ENCODE measurements at places on chromosomes 6 and 20. TPM values are rescaled to one million over a fixed set of nuclear protein-coding genes. Genes with fewer than 3 reads are reported as not detected.

DNA sequence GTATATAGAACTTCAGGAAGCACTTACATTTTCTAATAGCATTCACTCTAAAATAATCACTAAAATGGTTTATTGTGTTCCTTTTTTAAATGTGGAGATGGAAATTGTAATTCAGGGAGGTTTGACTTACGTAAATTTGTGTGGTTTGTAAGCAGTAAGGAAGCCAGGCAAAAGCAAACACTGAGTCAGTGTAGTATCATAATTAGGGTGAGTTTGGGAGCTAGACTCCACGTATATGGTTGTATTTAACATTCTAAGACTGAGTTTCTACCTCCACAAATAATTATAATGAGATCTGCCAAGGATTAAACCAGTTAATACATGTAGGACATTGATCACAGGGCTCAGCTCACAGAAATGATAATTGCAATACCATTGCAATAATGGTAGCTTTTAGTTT lies 425.5 kb downstream of the CBLN4 start:
- DNase-seq = no peak

- peak; percentile 13 for DNase-seq
Measured at GRCh38 chr6:42729731-42730130, 7.3 kb upstream of the PRPH2 start.

DNA sequence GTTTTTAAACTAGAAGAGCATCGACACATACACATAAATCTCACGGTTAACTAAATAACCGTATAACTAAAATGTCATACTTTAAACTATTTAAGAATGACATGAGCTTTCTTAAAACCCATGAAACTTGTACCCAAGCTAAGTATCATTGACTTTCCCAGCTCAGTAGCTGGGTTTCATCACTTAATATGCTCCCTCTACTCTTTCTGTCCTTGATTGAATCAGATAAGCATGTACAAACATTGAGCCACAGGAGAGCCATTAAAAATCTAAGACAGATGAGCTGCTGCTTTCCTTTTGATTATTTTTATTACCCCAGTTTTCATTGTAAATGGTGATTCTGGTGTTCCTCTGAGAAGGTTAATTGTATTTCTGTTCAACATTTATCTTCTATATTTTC lies 115.8 kb downstream of the FOXO3 start:
- no peak for DNase-seq

Gene SLC26A8
- total RNA-seq = not detected

DNA sequence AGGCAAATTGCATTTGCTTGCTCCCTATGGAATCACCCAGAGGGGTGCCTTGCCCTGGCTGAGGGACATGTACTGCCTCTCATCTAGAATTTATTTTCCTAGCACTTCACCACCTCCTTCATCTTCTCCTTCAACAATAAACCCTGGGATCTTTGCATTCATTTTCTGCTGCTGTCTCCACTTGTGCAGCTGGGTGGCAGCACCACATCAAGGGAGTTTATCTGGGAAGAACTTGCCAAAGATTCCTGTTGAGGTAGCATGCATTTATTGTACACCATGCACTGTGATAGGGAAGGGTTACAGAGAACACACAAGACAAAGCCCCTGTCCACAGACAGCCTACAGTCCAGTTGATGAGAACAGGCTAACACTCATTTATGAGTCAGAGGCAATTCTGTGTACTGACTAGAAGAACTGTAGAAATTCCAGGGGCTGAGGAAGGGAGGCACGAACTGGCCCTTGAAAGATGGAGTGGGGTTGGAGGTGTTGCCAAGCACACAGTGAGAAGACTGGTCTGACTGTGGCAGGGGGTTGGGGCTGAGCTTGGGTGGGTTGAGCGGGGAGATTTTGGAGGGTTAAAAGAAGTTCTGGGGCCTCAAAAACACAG lies 17.5 kb downstream of the C20orf173 start:
- no peak for DNase-seq

GRCh38 chr6:90691823-90692222 lies 105.0 kb upstream of the MAP3K7 start:
- DNase-seq = no peak

DNA sequence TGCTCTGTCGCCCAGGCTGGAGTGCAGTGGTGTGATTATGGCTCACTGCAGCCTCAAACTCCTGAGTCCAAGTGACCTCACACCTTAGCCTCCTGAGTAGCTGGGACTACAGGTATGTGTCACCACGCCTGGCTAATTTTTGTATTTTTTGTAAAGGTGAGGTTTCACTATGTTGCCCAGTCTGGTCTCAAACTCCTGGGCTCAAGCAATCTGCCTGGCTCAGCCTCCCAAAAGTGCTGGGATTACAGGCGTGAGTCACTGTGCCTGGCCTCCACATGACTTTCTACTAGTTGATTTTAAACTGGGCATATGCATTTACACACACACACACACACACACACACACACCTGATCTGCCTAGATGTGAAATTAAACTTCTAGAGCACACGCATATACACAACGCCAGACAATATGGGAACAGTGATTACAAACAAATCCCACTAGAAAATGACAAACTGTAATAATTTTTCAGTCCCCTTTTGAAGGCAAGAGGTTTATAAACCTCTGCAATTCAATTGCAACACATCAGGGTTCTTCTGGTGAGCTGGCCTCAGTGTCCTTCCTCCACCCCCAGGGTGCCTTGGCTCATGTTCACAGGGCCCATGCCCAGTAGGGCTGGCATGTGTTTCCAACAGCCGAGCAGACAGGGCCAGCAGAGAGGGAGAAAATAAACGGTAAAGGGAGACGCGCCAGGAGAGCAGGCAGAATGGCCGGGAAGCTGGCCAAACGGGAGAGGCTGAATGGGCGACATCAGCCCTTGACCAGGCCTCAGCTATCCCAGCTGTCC lies 31.2 kb downstream of the PARD6B start:
- DNase-seq = peak; percentile 99

GRCh38 chr6:154993026-154993425 lies 2.1 kb upstream of the TIAM2 start:
- DNase-seq = peak; percentile 80

- DNase-seq = no peak
Measured at GRCh38 chr6:45470131-45470738, 92.5 kb upstream of the SUPT3H start.
